Mammary microvascular endothelial cell (primary cell): ENCODE measurements at places on chromosomes 3 and 15. TPM values are rescaled to one million over a fixed set of nuclear protein-coding genes. Genes with fewer than 3 reads are reported as not detected.

IMPG2 gene
- under 0.01 and 0.07 TPM in 2 replicates for total RNA-seq

PPM1L gene
- 1.1 and 2.5 TPM in 2 replicates for total RNA-seq

VIPR1 gene
- total RNA-seq, result not detected in 2 replicates

RGMA gene
- not detected in 2 replicates for total RNA-seq

TMC3 gene
- not detected in 2 replicates for total RNA-seq
